ENCODE measurements at places on chromosomes 16 and 17.

GRCh38 chr17:27808628-27809027 is 8.3 kb upstream of the NOS2 start:
- DNase-seq, result no peak

GRCh38 chr16:72840631-72841381 is 207.1 kb downstream of the ZFHX3 start:
- no peak for DNase-seq

DNA sequence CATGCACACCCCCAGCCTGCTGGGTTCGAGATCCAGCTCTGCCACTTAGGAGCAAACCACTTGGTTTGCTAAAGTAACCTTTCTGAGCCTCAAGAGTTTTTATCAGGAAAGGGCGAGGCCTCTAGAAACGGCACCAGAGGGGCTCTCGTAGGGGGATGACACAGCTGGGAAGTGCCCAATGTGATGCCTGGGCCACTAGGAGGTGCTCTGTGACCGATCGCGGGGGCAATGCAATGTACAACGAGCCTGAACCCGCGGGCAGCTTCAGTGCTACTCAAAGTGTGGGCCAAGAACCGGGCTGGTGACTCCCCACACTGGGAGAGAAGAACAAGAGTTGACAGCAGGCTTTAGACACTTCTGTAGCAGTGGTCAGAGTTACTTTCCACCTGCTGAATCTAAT is 9.4 kb downstream of the C16orf89 start:
- no peak for DNase-seq

DNA sequence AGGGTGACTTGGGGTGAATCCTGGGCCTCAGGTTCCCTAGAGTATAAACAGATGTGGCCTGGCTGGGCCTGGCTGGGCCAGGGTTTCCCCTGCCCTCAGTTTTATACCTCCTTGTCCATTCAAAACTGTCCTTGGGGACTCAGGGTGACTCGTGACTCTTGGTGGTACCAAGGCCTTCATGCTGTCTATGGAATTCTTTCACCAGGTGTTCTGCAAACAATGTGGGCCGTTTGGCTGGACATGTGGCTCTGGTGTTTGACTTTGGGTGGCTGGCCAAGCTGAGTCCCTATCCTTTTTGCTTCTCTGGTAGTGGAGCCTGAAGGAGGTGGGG is 3.3 kb downstream of the GPT2 start:
- no peak for DNase-seq

GRCh38 chr17:71976011-71976649 is 144.7 kb upstream of the SOX9 start:
- DNase-seq, result peak; percentile 86

DNA sequence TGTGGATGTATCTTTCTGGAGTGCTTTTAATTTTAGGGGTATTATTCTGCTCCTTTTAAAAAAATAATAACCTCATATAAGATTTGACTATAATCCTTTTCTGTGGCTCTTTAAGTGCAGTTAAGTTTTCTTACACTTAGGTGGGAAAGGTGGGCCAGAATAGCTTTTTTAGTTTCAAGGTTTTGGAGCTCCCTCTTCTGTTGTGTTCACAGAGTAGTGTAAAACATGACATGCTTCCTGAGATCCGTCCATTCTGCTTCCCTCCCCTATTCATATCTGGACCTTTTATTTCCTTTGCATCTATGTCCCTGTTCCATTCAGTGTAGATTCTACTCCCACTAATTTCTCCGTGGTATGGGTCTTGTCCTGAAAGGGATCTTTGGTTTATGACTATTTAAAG is 12.8 kb downstream of the LRRC36 start:
- no peak for DNase-seq

GRCh38 chr16:23802776-23803175 is 33.0 kb upstream of the PRKCB start:
- no peak for DNase-seq

DNA sequence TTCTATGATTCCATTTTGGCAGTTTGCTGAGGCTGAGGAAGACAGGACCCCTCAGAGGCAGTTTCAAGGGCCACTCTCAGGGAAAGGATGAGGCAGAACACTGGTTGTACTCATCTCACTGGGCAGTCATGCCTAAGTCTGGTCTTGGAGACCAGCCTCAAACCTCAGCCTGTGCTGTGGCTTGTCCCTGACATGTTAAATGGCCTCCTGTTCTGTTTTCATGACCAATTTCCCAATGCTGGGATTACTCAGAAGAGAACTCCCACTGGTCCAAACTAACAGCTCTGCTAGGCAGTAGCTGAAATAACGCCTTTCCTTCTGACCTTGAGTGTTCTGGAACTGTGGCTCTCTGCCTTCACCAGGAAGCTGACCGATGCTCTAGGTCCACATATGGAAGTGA is 8.4 kb upstream of the SPDYE4 start:
- DNase-seq, result no peak

DNA sequence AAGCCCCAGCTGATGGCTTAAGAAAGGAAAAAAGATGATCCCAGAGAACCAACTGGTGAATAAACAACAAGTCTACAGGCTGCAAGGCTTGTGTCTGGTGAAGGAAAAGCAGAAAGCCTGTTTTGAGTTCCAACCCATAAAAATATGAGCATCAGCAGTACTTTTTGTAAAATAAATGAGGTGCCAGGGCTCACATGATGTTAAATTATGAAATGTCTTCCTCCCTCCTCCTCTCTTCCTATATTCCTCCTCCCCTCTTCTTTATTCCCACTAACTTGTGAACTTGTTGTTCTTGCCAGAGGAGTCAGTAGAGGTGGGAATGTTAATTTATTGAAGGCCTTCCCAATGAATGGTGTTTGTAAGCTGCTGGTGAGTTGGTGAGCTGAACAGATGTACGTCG is 212.2 kb upstream of the CDH11 start:
- no peak for DNase-seq

GRCh38 chr17:80414508-80414802 is 512 bp upstream of the ENDOV start:
- no peak for DNase-seq

- no peak for DNase-seq
These were observed 183.2 kb downstream of the C16orf78 start for GRCh38 chr16:49556606-49557446.

GRCh38 chr17:61554209-61554608 is 36.8 kb downstream of the NACA2 start:
- no peak for DNase-seq

DNA sequence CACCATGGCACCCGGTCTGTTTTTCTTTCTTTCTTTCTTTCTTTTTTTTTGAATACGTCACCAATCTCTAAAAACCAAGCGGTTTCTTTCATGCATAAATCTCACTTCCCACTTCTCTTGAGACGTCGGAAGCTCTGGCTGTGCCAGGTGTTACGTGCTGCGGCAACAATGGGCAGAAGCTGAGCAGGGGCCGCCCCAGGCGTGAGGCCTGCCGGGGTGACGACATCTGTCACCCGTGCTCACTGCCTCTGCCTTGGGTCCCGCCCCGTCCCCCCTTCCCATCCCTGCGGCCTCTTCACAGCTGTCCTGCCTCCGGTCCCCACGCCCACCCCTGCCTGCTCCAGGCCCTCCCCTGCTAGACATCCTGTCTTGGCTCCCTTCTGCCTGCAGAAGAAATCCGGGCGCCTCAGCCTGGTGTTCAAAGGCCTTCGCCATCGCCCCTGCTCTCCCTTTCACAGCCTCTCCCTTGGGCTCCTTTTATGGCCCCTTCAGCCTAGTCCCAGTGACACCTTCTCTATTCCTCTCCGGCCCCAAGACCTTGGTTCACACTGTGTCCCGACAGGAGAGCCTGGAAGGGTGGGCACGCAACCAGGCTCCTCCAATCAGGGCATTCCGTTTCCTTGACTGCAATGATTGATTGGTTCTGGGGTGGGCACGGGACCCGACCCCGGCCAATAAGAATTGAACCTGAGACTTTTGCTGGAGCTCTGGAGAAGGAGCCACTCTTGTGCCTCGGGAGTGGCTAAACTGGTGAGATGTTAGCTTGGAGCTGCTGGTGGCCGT is 4.8 kb downstream of the P2RX1 start:
- no peak for DNase-seq

- no peak for DNase-seq
These were observed 625.1 kb downstream of the HS3ST4 start for GRCh38 chr16:26316683-26317464.

- no peak for DNase-seq
These were observed 101.0 kb downstream of the LITAF start for GRCh38 chr16:11485676-11486075.

GRCh38 chr16:66088681-66089080 is 277.8 kb upstream of the CDH5 start:
- no peak for DNase-seq

DNA sequence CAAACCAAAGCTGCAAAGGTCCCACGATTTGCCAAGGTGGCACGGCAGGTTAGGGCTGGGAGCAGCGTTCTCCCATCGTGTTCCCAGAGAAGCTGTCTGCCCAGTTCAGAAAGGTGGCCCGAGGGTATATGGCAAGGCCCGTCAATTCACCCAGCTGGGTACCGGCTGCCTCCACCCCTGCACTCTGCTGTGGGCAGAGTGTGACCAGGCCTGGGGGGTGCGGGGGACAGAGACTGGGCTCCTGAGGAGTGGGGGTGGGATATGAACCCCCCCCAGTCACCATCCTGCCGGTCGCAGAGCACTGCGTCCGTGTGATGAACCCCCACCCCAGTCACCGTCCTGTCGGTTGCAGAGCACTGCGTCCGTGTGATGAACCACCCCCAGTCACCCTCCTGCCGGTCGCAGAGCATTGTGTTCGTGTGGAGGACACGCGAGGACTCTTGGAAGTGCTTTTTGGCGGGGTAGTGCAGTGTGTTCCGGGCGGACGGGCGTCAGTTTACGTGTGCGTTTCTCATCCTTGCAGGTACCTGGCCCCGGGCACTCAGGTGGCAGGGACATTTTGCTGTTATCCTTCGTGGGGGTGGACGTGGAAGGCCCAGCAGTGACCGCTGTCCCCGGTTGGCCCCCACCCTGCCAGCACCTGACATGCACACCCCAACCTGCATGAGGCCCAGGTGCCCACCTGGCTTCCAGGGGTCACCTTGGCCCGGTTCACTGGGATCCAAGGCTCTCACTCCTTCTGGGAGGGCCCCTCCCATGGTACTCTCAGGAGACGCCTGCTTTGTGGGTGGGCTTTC is 2.7 kb upstream of the FASN start:
- DNase-seq, result no peak

DNA sequence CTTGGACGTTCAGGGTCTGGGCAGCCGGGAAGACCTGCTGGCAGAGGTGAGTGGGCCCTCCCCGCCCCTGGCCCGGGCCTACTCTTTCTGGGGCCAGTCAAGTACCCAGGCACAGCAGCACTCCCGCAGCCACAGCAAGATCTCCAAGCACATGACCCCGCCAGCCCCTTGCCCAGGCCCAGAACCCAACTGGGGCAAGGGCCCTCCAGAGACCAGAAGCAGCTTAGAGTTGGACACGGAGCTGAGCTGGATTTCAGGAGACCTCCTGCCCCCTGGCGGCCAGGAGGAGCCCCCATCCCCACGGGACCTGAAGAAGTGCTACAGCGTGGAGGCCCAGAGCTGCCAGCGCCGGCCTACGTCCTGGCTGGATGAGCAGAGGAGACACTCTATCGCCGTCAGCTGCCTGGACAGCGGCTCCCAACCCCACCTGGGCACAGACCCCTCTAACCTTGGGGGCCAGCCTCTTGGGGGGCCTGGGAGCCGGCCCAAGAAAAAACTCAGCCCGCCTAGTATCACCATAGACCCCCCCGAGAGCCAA is 8.6 kb upstream of the ABCC3 start:
- peak; percentile 81 for DNase-seq

GRCh38 chr16:31269541-31269940 is 9.8 kb downstream of the ITGAM start:
- no peak for DNase-seq

DNA sequence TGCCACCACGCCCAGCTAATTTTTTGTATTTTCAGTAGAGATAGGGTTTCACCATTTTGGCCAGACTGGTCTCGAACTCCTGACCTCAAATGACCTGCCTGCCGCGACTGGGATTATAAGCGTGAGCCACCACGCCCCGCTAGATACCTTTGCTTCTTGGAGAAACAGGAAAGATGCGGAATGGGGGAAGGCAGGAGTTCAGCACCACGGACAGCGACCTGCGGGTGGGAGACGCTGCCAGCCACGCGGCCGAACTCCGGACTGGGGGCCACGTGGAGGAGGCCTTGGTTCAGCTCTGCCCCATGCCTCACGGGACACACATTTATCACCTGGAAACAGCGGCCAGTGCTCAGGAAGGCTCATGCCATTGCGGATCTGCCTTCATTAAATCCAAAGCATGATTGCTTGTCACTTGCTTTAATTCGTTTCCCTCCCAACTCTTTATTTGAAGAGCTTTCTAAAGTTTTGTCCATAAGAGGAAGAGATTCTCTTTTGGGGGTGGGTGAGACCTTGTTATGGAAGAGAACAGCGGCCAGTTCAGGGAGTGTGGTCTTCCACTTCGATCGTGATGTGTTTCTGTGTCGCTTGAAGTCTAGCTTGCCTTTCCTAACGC is 219.9 kb downstream of the ENGASE start:
- peak; percentile 76 for DNase-seq

DNA sequence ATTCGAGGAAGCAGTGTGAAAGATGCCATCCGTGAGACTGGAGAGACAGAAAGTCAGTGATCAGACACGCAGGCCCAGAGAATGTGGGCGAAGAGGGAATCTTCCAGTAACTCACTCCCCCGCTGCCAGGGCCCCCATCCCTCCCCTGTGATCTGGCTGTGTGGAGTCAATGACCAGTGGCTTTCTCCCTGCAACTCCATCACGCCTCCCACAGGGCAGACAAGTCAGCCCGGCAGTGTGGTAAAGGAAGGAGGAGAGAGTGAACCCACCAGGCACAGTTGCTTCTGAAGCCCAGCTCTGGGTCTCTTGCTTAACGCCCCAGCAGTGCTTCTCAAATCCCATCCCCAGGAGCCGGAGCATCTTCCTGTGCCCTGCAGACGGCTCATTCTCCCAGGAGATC is 142.1 kb downstream of the ZNF423 start:
- DNase-seq, result no peak

DNA sequence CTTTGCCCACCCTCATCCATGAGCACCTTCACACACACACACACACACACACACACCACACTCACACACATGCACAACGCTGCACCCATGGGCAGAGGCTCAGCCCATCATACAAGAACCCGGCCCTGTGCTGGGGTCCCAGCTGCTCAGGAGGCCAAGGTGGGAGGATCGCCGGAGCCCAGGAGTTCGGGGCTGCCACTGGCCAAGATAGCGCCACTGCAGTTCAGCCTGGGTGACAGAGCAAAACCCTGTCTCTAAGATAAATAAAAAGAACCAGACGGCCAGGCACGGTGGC is 3.4 kb upstream of the FSCN2 start:
- DNase-seq, result no peak

GRCh38 chr17:82808006-82808405 is 31.8 kb downstream of the ZNF750 start:
- DNase-seq, result no peak

GRCh38 chr16:85851034-85851785 is 47.8 kb upstream of the IRF8 start:
- peak; percentile 38 for DNase-seq

- no peak for DNase-seq
These were observed 14.1 kb downstream of the AKAP1 start for GRCh38 chr17:57099165-57099564.

- DNase-seq, result no peak
These were observed 5.8 kb downstream of the PIPOX start for GRCh38 chr17:29048440-29049368.

- no peak for DNase-seq
These were observed 39.9 kb upstream of the MYH10 start for GRCh38 chr17:8670421-8670820.

GRCh38 chr17:39812466-39812865 is 51.6 kb downstream of the IKZF3 start:
- no peak for DNase-seq

Measured in sciatic nerve (tissue), 2 donors.